ENCODE measurements at places on chromosomes 3 and 15.

DNA sequence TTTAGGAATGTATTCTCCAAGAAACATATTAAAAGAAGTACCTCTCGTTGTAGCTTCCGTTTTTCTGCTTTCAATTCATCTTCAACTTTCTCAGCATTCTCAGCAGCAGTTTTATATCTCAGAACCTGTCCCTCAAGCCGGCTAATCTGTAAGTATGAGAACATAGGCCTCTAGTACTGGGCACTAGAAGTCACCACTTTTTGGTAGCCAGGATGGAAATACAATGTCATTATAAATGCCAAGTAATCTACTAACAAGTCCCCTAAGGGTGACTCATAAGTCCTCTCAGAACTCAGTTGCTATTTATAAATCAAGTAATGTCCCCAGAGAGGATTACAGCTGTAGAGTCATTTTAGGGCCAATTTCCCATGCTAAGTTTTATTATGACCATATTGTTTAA lies 61.1 kb downstream of the MLH1 start:
- DNase-seq, result no peak

DNA sequence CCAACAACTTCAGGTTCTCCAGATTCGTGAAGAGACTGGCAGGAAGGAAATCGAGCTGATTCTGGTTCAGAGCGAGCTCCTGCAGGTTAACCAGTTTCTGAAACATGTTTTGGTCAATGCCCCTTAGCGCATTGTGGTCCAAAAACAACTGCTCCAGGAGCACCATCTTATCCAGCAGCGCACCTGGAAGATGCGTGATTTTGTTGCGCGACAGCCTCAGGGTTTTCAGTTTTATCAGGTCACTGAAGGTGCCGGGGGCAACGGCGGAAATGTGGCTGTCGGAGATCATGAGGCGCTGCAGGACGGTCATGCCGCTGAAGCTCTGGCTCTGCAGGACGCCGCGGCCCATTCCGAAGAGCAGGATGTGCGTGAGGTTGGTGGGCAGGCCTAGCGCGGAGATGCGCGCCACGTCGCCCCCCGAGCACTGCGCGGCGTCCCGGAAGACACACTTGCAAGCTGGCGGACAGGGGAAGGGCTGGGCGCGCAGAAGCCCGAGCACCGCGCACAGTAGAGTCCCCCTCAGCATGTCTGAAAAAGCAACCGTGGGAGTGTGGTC lies 1.2 kb downstream of the GP5 start:
- no peak for DNase-seq

- no peak for DNase-seq
Observed at GRCh38 chr3:57169108-57169507, 4.0 kb upstream of the IL17RD start.

DNA sequence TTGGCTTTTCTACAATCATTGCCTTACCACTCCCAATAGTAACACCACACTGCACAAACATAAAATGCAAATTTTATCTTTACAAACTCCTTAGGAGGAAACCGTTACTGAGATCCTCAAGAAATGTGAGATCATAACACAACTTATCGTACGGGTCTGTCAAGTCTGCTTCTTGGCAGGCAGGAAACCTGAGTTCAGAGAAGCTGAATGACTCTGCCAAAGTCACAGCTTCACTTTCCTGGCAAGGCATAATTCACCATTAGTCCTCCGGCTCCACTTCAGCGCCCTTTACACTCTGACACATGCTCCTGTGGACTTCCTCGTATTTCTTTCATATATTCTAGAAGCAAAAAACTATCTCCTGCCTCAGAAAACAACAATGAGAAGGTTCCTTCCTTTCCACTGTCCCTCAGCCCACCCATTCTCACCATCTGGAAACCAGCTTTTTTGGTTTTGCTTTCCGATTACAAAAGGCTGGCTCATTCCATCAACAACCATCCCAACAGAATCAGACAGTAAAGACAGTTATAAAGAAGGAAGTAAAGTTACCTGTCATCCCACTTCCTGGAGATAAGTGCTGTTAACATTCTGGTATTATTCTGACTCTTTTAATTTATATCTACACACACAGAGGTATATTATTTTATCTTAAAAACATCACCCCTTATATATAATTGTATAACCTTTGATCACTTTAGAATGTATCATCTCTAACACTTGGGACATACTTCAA lies 223.4 kb downstream of the STT3B start:
- no peak for DNase-seq

DNA sequence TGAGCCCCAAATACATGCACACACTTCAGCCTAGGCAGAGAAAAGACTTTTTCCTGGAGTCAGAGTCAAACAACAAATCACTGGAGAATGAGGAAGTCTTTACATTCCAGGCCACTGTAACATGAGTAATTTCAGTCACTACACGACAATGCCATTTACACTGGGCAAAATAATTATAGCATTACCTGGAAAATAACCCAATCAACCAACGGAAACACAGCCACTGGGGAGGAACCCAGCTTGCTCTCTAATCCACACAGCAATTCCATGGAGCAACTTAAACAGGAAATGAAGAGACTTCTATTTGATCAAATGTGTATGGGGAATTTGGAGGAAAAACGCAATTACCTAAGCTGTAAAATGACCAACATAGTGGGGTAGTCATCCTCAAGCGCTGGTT lies 15.2 kb downstream of the FSTL1 start:
- no peak for DNase-seq

GRCh38 chr3:194322678-194323211 lies 28.4 kb downstream of the CPN2 start:
- DNase-seq, result no peak

- DNase-seq, result peak; percentile 60
Observed at GRCh38 chr15:57340682-57341259, 35.5 kb upstream of the CGNL1 start.

GRCh38 chr3:128482666-128483656 lies 10.0 kb downstream of the GATA2 start:
- peak; percentile 71 for DNase-seq

GRCh38 chr3:94115482-94115881 lies 52.6 kb downstream of the NSUN3 start:
- no peak for DNase-seq

Measured in SJCRH30 (cell line).